Tongue (tissue), 3 donors: ENCODE measurements at places on chromosomes 2 and 18. TPM values are rescaled to one million over a fixed set of nuclear protein-coding genes. Genes with fewer than 3 reads are reported as not detected.

DNA sequence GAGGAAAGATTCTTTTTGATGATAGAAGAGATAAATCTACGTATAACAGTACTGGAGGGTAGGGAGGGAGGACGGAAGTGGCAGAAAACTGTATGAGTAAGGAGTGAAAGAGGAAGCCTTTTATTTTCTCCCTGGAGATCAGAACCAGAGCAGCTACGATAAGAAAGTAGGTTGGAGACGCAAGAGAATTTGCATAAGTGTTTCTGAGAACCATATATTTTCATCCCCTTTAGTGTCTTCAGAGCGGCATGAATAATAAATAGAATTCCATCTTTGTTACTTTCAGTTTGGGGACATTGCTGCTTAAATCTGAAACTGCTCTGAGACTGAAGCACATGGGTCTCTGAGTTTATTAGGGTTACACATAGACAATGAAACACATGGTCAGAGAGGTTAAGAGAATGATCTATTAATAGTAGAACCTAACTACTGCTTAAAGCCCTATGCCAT is 230.2 kb upstream of the TNP1 start:
- DNase-seq: no peak

DNA sequence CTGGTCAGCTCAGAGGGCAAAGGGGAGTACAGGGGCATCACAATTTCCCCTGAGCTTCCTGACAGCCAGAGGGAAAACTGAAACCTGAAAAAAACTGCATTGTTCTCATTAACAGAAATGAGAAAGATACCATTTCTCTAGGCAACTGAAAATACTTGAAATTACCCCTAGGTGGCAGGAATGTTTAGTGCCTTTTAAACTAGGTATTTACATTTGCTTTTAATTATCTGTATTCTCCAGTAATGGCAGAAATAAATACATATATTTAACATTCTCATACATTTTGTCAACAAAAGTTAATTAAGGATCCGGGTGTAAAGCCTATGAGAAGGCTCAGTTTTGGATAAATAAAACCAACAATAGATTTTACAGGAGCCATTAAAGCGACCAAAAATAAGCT is 34.5 kb downstream of the RPL31 start:
- DNase-seq: peak; percentile 43

GRCh38 chr2:237379636-237380035 is 34.3 kb downstream of the COL6A3 start:
- no peak for DNase-seq

DNA sequence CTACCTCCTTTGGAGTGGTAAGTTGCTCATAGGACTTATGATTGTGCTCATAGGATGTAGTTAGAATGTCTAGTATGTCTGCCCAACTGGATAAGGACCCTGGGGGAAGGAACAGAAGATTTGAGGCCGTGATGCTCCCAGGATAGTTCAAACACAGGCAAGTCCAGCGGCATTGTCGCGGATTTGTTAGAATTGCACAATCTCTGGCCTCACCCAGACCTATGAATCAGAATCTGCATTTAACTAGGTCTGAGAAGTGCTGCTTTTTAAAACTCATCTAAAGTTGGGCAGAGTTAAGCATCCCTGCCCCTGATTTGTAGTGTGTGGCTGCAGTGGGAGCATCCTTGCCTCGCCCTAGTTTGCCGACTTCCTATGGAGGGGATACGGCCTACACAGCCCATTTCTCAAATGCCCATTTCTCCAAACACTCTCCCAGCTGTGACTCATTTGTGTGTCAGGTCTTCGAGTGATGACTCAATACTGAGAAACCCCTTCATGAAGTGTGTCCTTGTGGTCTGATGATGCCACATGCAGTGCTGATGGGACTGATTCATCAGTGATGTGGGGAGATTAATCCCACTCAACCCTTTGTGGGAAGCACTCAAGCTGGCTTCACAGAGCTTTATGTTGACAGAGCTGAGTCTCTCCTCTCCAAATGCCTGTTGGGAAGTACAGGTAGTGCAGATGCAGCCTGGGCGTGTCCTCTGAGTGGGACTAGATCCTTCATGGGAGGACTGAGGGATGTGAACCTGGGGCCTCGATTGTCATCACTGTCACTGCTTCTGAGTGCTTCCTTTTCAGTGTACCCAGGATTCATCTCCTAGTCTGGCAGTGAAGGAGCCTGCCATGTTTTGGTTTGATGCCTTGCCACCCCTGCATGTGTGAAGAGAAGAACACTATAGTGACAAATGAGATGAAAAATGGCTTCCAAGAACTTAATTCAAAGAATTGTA is 18.7 kb downstream of the SMIM21 start:
- DNase-seq: no peak

DNA sequence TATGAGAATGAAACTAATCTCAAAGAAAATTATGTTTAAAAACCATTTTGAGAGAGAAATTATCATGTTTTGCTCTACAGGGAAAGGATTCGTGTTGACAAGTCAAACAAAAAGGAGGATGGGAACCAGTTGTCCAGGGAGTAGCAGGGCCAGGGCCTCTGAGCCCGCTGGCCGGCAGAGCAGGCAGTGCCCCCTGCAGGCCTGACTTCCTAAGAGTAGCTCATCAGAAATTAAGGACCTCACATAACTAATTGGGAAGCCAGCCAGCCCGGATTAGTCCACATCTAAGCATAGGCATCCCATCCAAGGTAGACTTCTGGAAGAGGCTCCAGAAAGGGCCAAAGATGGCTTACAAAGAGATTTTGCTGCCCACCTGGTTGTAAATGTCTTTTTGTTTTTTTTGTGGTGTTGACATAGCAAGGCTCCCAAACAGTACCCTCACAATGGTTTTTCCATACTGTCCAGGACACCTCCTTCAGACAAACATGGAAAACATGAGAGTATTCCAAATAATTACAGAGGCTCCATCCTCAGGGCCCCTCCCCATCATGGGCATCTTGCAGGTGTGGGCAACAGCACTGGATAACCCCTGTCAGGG is 241.2 kb upstream of the TANK start:
- DNase-seq: peak; percentile 27

DNA sequence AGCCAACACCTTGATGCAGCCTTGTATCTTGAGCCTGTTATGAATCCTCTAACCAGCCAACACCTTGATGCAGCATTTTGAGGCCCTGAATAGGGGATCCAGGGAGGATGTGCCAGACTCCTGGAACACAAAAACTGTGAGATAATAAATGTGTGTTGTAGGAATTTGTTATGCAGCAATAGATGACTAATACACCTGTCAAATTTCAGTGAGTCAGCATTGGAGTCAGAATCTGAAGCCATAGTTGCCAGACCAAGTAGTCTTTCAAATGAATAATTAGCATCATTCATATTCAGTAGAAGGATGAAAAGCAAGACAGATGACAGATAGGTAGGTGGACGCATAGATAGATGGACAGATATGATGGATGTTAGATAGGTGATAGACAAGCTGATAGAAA is 942.5 kb upstream of the SLC39A10 start:
- no peak for DNase-seq

DNA sequence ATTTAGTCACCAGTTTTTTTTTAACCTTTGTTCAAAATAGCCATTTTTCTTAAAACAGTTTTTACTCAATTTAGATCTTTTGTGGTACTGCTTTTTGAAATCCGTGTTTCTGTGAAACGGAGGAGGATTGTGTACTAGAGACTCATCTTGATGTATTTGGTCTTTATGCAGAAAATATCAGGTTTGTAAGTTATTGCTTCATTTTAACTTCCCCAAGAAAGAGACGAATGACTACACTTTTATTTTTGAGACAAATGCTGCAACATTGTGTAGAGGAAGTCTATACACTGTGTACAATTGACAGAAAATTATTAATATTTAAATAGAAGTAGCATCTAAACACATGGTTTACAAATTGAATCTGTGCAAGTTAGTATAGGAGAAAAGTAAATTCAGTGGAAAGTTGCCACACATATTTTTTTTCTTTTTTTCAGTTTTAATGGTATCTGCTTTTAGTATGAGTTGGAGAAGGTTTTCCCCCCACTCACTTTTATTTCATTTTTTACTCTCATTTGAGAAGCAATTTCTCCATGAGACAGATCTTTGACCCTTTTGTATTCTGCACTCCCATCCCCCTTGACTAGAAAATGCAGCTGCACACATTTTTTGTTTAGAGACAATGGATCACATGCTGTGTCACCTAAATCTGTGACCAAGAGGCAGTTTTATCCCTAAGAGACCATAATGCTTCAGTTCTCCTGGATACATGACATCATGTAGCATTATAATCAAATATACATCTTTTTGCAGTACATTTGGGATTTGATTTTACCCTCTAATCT is 200.8 kb upstream of the STON1 start:
- DNase-seq: no peak

DNA sequence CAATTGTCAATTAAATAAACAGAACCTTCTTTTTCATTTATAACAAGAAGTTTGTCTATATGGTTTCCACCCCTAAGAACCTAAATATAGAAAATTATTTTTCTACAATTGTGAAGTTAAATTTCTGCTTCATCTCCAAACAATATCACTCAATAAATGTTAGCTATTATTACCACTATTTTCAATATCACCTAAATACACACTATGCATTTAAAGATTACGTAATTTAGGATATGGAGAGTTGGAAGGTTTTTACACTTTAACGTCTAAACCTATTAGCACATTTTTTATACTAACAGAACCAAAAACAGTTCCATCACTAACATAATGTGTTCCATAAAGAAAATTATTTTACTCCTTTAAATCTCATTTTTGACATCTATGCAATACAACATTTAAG is 48.0 kb downstream of the ROCK2 start:
- DNase-seq: no peak

DNA sequence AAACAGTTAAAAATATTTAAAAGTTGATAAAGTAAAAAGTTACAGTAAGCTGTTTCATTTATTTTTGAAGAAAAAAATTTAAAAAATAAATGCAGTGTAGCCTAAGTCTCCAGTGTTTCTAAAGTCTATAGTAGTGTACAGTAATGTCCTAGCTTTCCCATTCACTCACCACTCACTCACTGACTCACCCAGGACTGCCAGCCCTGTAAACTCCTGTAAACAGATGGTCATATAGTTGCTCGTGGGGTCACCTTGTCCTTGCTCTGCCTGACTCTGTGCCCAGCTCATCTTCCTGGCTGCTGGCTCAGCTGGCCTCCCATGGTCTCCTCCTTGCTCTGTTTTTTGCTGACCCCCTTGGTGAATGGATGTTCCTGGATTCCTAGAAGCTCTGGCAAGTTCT is 180.3 kb downstream of the VAPA start:
- DNase-seq: no peak

GRCh38 chr2:69604836-69605235 is 38.7 kb downstream of the AAK1 start:
- DNase-seq: no peak

- DNase-seq: no peak
Observed at GRCh38 chr2:76281156-76281841, 570.6 kb upstream of the GCFC2 start.

DNA sequence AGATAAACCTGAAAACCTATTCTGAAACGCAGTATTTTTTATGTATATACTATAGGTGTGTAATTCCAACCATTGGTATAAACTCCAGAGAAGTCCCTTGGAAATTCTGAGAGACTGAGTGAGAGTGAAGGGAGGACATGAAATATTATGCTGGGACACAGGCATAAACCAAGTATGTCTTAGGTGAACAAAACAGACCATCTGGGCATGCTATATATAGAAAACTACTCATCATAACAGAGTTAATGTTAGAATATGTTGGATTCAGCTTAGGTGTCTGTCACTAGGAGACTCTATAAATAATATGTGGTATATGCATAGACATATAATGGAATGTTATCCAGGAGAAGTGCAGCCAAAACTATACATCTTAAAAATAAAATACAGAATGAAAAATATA is 282.6 kb downstream of the LRP1B start:
- peak; percentile 4 for DNase-seq

- DNase-seq: peak; percentile 52
Observed at GRCh38 chr2:118046634-118047210, 32.9 kb upstream of the CCDC93 start.

DNA sequence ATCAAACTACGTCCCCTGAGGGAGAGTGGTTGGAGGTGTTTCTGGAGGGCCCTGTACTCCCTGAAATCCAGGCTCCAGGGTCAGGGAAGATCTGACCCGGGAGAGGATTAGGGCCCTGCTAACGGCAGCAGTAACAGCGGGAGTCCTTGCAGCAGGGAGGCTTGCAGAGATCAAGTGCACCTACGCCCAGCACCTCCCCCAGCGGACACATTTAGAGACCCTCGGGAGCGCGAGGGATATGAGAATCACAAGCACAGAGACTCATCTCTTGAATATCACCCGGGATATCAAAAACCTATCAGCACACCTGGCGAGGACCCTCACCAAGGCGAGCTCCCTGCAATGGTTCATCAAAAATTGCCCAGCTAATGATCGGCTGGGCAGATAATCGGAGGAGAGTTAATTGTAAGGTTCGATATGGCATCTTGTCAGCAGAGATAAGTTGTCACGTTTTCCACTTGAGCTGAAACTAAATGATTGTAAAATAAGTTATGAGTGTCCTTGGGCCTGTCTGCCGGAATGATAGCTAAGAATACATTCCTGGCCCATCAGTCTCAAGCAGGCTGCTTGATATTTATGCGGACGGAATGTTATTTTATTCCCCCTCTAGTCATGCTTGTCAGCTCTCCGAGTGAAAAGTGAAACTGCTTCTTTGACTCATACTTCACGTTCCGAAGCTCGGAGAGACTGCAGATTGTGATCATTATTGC is 209.8 kb downstream of the GBX2 start:
- no peak for DNase-seq

- DNase-seq: no peak
Observed at GRCh38 chr2:12556762-12557161, 160.0 kb upstream of the TRIB2 start.

DNA sequence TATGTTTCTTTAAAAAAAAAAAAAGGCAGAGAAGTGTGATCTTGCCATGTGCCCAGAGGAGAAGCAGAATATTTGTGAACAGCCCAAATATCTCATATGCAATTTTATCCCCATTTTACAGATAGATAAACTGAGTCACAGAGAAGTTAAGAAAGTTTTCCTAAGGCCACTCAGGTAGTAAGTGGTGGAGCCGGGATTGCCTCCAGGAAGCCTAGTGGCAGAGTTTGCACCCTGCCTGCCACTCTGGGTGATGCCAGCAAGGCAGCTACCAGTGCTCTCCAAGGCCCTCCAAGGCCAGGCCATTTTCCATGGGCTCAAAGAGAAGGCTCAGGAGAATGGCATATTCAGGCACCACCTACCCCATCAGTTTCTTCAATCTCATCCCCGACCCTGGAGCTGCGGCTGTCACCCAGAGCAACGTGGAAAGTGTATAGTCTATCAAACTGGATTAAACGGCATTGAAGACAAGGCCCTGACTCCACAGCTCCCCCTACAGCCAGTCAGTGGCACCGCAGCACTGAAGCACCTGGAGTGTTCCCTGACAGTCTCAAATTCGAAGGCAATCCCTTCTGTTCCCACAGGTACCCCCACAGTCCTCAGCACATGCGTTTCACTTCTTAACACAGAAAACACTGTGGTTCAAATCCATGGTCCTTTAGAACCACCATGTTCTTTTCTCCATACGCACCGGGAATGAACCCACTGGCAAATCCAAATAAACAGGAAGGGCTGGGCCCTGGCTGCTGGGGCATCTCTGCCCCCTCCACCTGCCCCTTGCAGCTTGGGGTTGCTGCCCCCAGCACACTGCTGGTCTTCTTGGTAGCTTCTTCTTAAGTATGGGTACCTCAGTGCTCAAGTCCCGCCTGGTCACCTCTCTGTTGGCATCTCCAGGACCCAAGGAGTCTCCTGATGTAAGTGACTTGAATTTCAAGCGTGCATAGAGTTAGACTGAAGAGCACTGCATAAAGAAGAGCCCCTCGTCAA is 175.3 kb downstream of the INHBB start:
- peak; percentile 31 for DNase-seq

Gene FBXO36
- 3.1 TPM for total RNA-seq

Gene AGFG1
- 35.9 TPM for total RNA-seq

Gene UGT1A7
- 1.3 TPM for total RNA-seq

Gene UGT1A3
- 0.51 TPM for total RNA-seq

Gene EVX2
- total RNA-seq: not detected

Gene ARHGAP15
- 32.2 TPM for total RNA-seq
